ENCODE measurements at places on chromosomes 2 and 18. TPM values are rescaled to one million over a fixed set of nuclear protein-coding genes. Genes with fewer than 3 reads are reported as not detected.

The TIMM21 gene
- total RNA-seq = 10.3 TPM

The PHOSPHO2 gene
- total RNA-seq = 3.8 TPM

The MRO gene
- not detected for total RNA-seq

The HOXD11 gene
- total RNA-seq = not detected

The MAPRE2 gene
- total RNA-seq = 111 TPM

The CREG2 gene
- total RNA-seq = 0.39 TPM

The PCARE gene
- not detected for total RNA-seq

The SLC4A5 gene
- 10.5 TPM for total RNA-seq

The IL18R1 gene
- total RNA-seq = 31.7 TPM

The SMYD5 gene
- total RNA-seq = 31.9 TPM

- DNase-seq = peak; percentile 24
Measured at GRCh38 chr2:85887566-85888019, 1.2 kb downstream of the ST3GAL5 start.

DNA sequence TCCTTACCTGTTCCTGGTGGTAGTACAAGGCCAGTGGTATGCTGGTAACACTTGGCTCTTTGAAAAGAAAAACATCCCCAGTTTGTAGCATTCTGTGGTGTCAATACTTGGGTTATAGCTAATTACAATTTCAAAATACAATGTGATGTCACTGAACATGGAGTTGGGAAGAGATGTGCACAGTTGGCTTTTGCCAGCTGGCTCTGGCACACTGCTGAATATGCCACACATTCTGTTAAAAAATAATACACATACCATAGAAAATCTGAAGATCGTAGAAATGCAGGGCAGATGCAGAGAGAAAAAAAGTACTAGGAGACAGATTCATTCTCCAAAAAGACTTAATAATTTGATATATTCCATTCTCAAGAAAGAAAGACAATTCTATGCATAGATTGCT lies 101.5 kb downstream of the TACR1 start:
- no peak for DNase-seq

GRCh38 chr2:234137400-234138014 lies 87.0 kb downstream of the SPP2 start:
- no peak for DNase-seq

DNA sequence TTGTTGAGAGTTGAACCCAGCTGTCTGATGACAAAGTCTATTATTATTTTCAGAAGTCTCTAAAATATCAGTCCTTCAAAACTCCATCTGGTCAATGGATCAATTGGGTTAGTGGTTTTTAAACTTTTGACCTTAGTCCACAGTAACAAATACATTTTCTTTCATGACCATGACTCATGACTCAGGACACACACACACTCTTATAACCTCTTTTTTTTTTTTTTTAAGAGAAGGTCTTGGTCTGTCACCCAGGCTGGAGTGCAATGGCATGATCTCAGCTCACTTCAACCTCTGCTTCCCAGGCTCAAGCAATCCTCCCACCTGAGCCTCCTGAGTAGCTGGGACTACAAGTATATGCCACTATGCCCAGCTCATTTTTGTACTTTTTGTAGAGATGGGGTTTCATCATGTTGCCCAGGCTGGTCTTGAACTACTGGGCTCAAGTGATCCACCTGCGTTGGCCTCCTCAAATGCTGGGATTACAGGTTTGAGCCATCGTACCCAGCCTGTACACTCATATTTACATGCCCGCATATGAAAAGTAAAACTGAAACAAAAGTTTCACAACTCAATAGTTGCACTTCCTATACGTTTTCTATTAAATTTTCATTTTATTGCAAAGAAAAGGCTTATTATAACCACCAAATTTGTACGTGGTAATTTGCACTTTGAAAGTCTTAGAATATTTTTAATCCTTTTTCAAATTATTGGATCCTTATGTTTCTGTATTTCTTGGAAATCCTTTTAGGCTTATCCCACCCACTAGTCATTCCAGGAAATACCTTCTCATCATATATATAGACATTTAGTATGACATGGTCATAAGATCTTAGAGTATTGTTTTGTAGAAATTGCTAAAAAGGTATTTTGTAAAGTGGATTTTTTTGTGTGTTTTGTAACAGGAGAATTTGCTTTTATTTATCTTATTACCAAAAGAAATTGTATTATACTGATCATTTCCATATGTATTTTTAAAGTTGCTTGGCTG lies 199.0 kb downstream of the LPIN1 start:
- no peak for DNase-seq

GRCh38 chr2:237194081-237194480 lies 108.4 kb downstream of the COPS8 start:
- no peak for DNase-seq

GRCh38 chr2:84022810-84023431 lies 436.2 kb downstream of the SUCLG1 start:
- DNase-seq = no peak

GRCh38 chr2:102289129-102289528 lies 22.2 kb upstream of the IL1RL1 start:
- no peak for DNase-seq

- DNase-seq = no peak
Measured at GRCh38 chr2:142330458-142330857, 199.6 kb upstream of the LRP1B start.
